ENCODE measurements at places on chromosomes 5 and 9.

DNA sequence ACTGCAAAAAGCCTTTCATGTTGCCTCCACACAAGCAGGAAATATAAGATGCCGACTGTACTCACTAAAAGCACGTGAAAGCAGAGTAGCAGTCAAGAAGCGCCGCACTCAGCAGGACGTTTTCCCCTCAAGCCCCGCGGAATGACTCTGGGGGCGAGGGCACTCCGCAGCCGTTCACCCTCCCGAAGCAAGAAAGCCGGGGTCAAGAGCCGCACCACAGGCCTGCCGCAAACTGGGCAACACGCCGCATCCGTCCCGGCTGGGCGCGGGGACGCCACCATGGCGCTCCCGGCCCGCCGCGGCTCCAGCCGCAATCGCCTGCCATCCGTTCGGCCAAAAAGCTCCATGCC is 364 bp downstream of the RPS6 start:
- peak; percentile 20 for DNase-seq

GRCh38 chr9:118558026-118558425 is 811.2 kb downstream of the BRINP1 start:
- no peak for DNase-seq

GRCh38 chr9:92224177-92224576 is 69.3 kb downstream of the IARS1 start:
- DNase-seq, result no peak

DNA sequence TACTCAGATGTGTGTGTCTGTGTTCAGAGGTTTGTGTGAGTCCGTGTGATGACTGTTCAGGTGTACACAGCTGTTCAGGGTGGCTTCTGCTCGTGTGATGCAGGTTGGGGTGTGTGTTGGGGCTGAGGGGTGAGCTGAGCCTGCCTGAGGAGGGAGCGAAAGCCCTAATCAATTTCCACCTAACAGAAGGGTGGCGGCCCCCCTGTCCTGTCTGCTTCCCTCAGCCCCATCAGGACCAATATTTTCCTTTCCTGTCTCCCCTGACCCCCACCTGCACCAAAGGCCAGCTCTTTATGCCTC is 30.2 kb downstream of the LHX2 start:
- no peak for DNase-seq

DNA sequence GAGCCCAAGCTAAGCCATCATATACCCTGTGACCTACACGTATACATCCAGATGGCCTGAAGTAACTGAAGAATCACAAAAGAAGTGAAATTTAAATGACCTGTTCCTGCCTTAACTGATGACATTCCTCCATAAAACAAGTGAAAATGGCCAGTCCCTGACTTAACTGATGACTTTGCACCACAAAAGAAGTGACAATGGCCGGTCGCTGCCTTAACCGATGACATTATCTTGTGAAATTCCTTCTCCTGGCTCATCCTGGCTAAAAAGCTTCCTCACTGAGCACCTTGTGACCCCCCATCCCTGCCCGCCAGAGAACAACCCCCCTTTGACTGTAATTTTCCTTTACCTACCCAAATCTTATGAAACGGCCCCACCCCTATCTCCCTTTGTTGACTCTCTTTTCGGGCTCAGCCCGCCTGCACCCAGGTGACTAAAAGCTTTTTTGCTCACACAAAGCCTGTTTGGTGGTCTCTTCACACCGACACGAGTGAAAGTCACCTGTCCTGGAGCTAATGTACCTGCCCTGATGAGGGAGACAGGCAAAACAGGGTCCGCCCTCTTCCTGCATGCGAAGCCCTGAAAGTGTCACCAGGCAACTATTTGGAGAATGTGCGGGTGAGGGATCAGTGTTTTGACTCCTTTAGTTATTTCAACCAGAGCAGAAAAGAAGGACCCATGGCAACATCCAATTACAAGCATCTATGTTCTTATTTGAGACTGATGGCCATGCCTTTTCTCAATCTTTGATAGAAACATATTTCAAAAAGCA is 266.1 kb downstream of the SMARCA2 start:
- no peak for DNase-seq
